Activated naive CD4-positive, alpha-beta T cell (primary cell): ENCODE measurements at places on chromosomes 6 and 20.

GRCh38 chr20:25539742-25540672 is 45.3 kb downstream of the NINL start:
- DNase-seq, result no peak

DNA sequence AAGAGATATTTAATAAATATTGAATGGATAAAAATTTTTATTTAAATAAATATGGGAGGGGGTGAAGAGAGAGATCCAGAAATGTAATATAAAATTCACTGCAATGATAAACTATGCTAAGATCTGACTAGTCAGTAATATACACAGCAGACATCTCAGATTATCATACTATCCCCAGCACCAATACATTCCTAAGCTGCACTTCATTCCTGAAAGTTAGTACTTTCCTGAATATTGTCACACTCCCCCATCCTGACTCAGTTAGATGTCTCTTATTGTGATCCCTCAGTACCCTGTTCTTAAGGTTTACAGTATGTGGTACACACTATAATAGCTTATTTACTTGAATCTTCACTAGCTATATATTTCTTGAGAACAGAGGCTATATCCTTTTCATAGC is 88.3 kb upstream of the KCNQ5 start:
- no peak for DNase-seq

DNA sequence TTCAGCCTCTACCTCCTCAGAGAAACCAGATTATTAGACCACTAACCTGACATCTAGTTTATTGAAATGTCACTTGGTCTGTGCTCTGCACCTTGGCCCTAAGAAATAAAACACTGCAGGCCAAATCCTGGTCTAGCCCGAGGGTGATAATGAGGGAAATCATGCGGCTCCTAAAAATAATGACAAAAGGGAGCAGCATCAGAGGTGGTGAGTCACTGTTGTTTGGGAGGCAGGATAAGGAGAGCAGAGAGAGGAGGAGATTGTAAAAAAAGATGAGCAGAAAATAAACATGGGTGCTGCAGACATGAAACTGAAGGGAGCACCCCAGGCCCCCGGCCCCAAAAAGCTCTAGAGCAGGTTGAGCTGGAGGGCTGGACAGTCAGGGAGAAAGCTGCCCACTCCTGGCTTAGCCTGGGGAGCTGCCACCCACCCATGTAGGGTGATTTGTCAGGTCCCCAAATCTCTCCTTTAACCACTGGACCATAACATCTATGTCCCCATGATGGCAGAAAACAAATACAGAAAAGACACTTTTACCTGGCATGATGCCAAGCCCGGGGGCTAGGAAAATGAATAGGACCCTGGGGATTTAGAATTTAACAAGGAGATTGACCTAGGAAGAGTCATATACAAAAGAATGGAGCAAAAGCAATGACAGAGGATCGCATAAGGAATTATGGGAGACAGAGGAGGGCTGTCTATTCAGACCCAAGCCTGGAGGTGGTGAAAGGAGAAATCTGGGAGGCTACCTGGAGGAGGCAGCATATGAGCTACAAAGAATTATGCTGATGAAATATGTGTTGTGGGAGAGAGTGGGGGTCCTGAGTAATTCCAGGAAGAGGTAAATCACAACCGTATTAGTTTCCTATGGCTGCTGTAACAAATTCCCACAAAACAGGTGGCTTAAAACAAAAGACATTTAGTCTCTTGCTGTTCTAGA is 103.7 kb downstream of the SNAP25 start:
- no peak for DNase-seq

- DNase-seq, result no peak
Measured at GRCh38 chr6:159112714-159113113, 56.5 kb upstream of the FNDC1 start.

DNA sequence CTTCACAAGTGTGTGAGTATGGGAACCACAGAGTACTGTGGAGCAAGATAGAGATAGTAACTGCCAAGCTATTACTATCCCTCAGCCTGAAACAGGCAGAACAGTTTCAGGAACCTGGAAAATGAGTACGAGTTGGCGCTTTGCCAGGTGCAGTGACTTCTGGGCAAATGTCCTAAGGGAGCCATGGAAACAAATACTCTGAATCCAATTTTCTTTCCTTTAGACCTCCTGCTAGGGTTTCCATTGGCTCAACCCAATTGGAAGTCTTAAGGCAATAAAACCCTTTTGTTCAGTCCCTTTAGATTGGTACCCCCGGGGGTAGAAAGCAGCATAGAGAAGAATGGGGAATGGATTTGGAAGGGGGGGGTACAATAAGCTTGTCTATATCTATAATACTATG is 205.0 kb upstream of the EPHA7 start:
- no peak for DNase-seq

DNA sequence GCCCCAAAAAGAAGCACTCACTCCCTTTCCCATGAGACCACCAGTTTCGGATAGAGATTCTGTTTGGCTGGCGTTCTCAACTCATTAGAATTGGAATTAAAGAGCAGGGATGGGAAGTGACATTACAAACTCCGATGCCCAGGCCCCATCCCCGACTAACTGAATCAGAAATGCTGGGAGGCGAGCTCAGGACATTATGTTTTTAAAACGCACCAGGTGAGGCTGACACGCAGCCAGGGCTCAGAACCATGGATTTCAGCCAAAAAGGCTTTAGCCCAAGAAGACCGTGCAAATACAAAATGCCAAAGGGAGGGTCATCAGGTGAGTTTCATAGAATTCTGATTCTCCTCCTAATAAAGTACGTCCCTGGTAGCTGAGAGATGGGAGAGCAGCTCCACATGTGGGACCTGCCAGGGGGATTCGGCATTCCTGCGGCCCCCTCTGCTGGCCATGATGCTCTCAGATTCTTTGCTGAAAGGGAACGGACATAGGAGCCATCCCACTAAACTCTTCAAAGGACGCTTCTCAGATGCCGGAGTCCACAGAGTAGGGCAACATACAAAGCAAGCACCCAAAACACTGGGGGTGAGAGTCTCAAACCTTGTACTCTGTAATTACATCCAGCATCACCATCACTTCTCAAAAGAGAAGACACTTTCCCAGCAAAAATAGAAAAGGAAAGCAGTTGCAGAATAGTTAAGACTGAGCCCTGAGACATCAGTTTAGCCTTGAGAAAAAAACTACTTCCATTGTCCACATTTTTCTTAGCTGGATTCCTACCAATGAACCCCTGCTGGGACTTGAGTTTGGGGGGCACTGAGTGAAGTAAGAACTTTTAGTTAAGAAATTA is 205.2 kb downstream of the BMP7 start:
- DNase-seq, result no peak

- no peak for DNase-seq
Measured at GRCh38 chr6:108896111-108896661, 48.0 kb downstream of the ARMC2 start.

- DNase-seq, result no peak
Measured at GRCh38 chr20:52708137-52708536, 264.0 kb upstream of the TSHZ2 start.

DNA sequence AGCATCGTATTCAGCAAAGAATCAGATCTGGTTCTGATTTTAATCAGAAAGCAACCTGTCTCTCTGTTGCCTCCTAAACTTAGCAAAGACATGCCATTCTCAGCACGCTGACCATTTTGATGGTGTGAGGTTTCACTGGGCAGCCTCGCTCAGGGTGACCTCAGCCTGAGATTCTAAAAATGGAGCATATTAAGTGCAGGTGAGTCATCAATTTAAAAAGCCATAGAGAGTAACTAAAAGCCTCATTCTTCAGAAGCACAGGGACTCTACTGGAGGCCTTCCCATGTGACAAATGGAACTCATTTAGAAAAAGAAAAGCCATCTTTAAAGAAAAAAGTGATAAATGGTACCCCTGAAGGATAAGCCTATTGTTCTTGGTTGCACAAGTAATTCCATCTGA is 91.3 kb downstream of the FILIP1 start:
- no peak for DNase-seq

- no peak for DNase-seq
Measured at GRCh38 chr6:69795469-69796072, 1.2 kb downstream of the LMBRD1 start.

DNA sequence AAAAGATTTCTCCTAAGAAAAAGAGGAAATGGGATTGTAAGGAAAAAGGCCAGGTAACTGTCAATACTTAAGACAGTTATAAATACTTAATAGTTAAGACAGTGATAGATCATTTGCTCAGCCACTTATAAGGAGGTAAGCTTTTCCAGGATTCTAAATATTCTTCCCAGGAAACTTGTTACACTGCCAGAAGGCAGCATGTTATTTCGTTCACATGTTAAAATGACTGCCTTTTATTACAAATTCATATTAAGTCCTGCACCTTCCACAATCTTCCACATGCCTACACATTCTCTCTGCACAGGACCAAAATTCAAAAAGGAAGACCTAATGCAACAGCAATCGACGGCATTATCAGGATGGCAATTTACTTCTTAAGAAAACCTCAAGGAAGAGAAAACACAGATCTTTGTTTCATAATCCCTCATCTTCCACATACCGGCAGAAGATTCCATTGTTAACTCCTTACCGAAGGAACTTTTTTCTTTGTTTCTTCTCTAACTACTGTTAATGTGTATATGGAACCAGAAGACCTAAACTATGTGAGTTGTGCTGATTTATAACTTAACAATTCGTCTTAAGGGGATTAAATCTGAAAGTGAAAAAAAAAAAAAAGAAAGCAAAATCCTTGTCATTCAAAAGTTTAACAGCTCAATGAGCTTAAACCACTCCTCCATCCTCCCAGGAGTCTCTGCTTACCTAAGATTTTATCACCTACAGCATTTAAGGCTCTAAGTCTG is 799 bp downstream of the TAAR2 start:
- DNase-seq, result no peak

GRCh38 chr20:11797156-11797555 is 120.5 kb upstream of the BTBD3 start:
- DNase-seq, result no peak

- DNase-seq, result no peak
Measured at GRCh38 chr6:110557199-110557598, 80.8 kb upstream of the SLC22A16 start.

- no peak for DNase-seq
Measured at GRCh38 chr20:41655962-41656618, 37.9 kb upstream of the CHD6 start.

DNA sequence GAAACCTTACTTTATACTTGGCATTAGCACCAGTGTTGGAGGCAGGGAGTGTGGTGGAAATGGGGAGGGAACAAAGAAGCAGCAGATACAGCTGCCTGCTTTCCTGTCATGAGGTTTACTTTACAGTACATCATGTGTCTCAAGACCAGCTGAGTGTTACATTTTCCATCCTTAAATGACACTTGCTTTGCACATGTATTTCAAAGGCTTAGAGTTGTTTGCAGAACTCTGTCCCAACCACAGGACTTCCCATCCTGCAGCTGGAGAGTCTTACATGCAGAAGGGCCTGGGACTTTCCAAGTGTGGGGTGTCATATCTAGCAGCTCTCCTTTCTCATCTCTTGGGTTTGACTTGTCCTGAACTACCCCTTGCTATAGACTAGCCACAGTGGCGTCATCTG is 395.9 kb downstream of the DHX35 start:
- no peak for DNase-seq

- DNase-seq, result no peak
Measured at GRCh38 chr6:128487055-128487454, 33.3 kb downstream of the PTPRK start.

- no peak for DNase-seq
Measured at GRCh38 chr6:105402090-105402938, 568 bp downstream of the PREP start.

DNA sequence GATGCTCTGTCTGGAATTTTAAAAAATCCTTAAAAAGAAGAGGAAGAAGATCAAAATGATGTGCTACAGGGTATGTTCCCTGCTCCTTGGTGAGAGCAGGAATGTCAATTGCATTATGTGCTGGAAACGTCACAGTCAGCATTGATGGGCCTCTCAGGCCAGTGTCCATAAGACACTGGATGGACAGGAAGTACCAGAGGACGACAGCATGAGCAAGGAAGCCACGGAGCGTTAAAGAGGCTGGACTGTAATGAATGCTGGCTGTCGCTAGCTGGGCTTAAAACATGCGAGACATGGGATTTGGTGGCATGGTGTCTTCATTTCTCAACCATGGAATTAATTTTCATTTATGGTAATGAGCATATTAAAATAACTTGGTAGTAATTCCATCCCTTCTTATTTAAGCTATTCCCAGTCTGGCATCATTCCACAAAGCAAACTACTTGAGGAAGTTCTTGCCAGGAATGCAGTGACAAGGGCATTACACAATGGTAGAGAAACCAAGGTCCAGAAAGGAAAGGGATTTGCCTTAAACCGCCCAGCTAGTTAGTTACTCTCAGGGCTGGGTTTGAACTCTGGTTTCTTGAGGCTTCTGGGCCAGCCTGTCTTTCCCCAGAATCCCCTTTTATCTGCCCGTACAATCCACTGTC is 166.6 kb upstream of the SOX4 start:
- DNase-seq, result no peak

DNA sequence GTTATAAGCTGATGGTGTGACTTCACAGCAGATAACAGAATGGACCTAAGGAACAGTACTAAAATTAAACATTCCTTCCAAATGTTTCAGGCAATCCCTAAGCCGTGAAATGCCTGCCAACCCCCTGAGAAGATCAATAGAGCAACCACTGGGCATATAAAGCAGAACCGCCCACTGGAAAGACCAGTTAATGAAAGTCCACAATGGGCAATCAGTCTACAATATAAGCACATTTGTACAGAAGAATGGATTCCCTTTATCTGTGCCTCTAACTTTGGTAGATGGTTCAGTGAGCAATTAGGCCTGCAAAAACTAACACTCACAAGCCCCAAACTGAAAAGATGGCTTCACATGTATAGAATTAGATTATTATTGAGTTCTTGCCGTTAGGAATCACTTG is 286.6 kb downstream of the UBE3D start:
- no peak for DNase-seq

DNA sequence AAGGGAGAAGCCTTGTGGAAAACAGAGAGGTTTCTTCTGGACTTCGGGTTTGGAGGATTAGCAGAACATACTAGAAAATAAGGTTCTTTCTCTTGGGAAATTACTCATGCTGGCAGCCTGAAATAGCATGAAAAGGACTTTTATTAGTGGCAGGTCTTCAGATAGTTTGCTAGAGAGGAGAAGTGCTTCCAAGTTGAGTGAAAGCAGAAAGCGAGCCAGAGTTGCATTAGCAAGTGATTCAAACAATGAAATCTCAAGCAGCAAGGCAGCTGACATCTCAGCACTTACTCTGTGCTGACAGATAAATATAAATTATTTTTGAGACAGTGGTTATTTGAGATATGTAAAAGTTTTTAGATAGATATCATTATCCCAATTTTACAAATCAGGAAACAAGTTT is 91.9 kb downstream of the PLCB4 start:
- no peak for DNase-seq

GRCh38 chr20:63895202-63895951 is 451 bp downstream of the DNAJC5 start:
- DNase-seq, result no peak

GRCh38 chr20:14220986-14221385 is 116.4 kb downstream of the FLRT3 start:
- no peak for DNase-seq
